ENCODE measurements at places on chromosomes 7 and 10.

GRCh38 chr10:19889256-19889655 lies 73.0 kb downstream of the PLXDC2 start:
- no peak for DNase-seq

DNA sequence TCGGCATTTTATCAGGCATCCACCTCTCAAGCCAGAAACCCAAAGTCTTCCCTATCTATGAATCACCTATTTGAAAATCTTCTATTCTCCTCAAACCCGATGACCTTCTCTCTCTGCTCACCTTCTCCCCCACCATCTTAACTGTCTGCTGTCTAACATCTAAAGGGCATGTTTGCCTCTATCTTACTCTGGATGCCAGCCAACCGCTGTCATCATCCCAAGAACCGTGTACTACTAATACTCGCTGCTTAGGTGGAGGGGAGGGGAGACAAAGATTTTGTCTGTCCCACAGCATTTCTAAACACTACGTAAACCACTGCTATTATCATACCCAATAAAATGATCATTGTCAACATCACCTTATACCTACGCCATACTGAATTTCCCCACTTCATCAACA lies 29.5 kb downstream of the PAXIP1 start:
- DNase-seq = no peak

DNA sequence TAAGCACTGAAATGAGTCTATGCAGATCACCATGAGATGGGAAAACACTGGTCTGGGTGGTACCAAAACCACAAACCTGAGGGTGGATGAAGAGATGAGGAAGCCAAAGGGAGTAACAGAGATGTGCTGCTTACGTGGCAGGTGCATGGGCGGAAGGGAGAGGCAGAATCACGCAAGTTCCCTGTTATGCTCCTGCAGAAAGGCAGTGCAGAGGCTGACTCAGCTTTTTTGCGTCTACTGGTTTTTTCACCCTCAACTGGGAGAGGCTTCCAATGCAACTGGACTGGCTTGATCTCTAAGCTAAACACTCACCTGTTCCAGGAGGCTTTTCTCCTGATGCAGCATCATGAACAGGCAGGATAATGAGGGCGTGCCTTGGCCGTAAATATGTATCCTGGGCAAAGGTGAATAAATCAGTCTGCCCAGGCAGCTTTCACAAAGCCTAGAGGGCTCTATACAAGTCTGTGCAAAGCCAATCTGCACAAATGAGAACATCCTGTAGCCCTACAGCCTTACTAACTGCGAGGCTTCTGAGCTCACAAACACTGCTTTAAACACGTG lies 95.4 kb upstream of the AFAP1L2 start:
- DNase-seq = peak; percentile 69

GRCh38 chr7:95583834-95584621 lies 12.3 kb downstream of the PDK4 start:
- DNase-seq = no peak

DNA sequence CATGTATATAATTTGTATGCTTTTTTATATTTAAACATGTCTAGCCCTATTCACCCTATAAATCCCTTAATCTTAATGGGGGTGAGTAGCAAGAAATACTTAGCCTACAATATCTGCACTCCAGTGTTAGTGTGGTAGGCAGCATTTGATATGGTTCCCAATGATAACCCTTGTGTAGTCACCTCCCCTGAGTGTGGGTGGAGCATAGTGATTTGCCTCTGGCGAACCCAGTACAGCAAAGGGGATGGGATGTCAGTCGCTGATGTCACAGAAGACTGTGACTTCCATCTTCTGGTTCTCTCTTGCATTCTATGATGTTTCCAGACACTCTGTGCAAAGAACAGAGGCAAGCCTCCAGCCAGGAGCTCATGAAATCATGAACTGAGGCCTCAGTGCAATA lies 211.2 kb downstream of the CRPPA start:
- DNase-seq = no peak

- no peak for DNase-seq
These were observed at the start of gene IFIT2 for GRCh38 chr10:89301721-89302445. IFIT2 (plus strand) TSS chr10:89302046; CDS start chr10:89302124, 78 bp downstream.

DNA sequence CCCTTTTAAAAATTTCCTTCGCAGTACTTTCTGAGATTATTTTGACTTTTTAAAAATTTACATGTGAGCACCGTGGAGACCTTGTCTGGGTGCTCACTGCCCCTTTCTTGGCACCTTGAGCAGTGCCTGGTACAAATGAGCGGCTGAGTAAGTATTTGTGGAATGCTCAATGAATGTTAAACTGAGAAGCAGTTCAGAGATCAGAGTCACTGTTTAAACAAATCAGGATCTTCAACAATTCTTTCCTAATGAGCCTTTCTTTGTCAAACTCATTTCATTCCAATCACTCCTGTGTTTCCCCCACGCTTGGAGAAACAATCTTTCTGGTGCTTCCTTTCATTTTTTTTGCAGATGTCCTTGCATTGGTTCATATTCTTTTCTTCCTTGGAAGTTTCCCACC lies 611.3 kb upstream of the GALNT17 start:
- no peak for DNase-seq

DNA sequence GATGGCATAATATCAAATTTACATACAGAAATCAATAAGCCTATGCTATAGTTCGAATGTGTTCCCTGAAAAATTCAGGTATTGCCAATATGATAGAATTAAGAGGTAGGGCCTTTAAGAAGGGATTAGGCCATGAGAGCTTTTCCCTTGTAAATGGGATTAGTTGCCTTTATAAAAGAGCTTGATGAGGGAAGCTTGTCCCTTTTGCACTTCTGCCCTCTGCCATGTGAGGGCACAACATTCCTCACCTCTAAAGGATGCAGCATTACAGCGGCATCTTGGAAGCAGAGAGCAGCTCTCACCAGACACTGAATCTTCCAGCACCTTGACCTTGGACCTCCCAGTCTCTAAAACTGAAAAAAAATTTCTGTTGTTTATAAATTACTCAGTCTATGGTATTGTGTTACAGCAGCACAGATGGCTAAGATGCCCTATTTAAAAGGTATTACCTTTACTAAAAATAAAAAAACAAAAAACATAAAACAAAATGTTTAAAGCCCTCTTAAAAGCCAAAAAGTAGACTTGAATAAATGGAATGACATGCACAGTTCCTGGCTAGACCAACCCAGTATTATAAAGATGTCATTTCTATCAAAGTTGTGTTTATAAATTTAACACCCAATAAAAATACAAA lies 909.6 kb downstream of the REEP3 start:
- no peak for DNase-seq

GRCh38 chr7:47188136-47188535 lies 393.8 kb downstream of the TNS3 start:
- no peak for DNase-seq

GRCh38 chr10:110827410-110827809 lies 44.3 kb upstream of the PDCD4 start:
- no peak for DNase-seq

DNA sequence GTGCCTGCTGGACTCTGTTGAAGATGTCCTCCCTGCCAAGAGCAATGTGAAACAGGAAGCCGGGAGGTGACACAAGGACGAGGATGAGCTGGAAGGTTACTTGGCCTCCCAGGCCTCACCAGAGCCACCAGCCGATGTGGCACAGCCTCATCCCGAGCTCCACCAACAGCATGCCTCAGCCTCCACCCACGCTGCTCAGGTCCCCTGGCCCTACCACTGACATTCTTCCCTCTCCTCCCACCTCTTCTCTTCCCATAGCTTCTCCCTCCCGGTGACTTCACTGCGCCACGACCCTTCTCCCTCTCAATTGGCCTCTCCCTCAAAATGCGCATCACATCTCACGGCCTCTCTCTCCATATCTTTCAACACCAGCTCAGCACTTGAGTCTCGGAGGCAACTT lies 249.9 kb downstream of the SKAP2 start:
- no peak for DNase-seq

DNA sequence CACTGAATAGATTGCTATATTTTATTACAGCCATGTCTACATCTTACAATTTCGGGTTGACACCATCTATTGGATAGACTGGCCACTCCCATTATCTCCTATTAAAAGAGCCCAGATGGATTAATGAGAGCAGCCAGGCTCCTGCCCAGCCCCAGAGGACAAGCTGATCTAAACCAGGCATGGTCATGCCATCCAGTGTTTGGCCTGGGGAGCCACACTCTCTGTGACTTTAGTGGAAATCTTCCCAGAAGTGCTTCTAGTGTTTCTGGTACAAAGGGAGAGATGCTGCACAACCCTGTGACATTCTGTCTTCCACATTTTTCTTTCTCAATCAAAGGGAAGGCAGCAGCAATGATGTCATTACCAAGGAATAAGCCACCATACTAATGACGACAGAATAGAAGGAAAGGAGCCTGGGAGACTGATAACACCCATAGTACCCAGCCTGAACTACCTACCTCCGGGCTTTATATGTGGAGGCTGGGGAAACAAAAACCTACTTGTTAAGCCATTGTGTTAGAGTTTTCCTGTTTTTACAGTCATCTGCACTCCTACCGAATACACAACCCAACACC lies 5.0 kb downstream of the NEBL start:
- no peak for DNase-seq

DNA sequence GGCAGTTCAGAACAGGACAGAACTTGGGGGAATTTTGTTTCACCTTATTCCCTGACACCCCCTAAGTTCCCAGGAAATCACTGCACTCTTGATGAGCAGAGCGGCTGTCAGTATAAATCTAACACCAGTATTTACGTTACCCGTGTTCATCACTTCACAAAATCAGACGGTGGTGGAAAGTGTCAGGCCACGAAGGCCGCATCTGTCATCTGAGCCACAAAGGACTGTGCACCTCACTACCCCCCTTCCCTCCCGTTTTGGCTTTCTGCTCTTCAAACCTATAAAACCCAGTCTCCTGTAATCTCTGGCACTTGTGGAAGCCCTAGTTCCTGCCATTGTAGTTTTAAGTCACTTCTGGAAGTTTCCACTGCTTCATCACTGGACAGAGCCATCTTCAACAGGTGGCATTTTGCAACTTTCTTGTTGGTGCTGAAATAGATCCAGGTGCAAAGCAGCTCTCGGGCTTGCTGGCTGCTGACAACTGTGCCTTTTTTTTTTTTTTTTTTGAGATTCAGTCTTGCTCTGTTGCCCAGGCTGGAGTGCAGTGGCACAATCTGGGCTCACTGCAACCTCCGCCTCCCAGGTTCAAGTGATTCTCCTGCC lies 9.5 kb downstream of the ZFAND2A start:
- DNase-seq = no peak

DNA sequence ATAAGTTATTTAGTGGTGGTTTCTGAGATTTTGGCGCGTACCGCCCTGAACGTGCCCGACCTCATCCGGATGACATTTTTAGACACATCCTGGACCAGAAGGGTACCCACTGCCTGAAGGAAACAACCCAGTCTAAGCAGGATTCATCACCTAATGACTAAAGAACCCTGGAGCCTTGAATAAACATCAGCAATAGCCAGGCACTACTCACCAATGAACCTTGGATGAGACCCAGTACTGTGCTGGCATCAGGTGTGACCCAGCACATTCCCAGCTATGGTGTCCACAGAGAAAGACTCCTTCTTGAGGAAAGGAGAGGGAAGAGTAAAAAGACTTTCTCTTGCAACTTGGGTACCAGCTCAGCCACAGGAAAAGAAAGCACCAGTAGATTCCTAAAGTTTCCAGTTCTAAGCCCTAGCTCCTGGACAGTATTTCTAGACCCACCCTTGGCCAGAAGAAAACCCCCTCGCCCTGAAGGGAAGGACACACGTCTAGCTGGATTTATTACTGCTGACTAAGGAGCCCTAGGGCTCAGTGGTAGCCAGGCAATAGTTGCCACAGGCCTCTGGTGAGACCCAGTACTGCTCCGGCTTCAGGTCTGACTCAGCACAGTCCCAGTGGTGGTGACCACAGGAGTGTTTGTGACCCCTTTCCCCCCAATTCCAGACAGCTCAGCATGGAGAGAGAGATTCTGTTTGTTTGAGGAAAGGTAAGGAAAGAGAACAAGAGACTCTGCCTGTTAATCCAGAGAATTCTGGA lies 32.5 kb downstream of the ZNF277 start:
- DNase-seq = no peak

GRCh38 chr10:100807241-100807951 lies 62.0 kb downstream of the PAX2 start:
- DNase-seq = no peak

All from stimulated activated CD4-positive, alpha-beta T cell treated with anti-CD3 and anti-CD28 coated beads, Interleukin-12 subunit alpha, Interleukin-12 subunit beta, amount 100 ng/mL, for 48 hours (primary cell).